T-helper 17 cell (primary cell): ENCODE measurements at places on chromosomes 11 and 22.

DNA sequence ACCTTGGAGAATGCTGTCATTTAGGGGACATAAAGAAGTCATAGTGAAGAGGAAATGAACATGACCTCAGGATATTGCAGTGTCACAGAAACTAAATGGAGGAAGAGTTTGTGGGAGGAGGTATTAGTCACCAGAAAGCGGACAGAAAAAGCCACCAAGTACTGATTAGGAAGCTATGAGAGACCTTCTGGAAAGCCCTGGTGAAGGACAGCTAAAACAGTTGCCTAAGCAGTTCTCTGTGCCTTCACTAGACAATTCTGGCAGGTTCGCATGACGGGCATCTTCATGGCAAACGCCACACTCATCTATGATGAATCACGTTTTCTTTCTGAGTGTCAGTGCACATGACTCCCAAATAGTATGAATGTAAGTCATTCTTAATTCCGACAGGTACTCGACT lies 325.8 kb downstream of the C11orf87 start:
- no peaks in the 10 kb centered on the region for H3K4me1 ChIP-seq
- no peak overlapping the region for H3K27ac ChIP-seq

DNA sequence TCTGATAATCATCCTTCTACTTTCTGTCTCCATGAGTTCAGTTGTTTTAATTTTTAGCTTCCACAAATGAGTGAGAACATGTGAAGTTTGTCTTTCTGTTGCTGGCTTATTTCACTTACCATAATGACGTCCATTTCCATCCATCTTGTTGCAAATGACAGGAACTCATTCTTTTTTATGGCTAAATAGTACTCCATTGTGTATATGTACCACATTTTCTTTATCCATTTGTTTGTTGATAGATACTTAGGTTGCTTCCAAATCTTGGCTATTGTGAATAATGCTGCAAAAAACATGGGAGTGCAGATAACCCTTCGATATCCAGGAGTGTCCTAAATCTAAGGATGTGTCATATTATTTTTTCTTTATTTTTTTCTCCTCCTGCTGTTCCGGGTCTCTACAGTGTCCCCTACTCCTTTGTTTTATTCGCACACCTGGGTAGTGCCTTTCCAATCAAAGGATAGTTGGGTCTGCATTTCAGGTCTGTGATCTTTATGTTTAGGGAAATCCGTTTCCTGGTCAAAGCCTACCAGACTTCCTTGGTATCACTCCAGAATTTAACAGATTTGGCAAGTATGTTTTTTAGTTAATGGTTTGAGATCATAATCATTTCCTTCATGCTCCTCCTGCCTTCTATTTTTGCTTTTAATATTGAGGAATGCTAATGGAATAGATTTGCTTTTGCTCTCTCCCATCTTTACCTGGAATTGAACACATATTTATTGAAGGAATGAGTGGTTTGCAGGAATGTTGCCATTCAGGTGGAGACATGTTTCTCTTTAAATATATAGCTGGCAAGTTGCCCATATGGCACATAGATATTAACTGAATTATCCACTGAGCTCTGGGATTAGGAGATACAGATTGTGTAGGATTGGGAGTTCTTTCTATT lies 53.7 kb downstream of the ARHGEF12 start:
- H3K4me3 ChIP-seq = no peak overlapping the region
- no peak overlapping the region for H3K27ac ChIP-seq
- DNase-seq = no peak
- no peaks in the 10 kb centered on the region for H3K36me3 ChIP-seq

DNA sequence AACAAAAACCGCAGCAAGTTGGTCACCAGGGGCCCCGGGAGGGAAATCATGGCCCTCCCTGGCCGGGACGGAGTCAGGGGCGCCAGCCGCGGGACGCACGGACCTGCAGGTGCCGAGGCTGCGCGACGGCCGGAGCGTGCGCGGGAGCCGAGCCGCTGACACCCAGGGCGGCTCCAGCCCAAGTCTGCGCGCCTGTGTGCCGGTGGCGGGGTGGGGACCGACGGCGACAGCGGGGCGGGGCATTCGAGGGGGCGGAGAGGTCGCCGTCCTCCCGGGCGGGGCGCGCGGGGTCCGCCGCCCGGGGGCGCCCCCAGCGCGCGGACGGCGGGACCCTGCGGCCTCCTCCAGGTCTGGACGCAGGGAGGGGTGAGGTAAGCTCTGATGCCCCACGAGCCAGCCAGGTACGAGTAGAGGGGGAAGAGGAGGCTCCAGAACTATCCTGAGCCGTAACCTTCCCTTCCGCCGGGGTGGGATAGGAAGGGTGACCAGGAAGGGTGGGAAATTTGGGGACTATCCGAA lies at the start of gene ESAM:
ESAM (minus strand) TSS at position 186 of the 519 bp plus-strand sequence; CDS start at position 50, 136 bp downstream.
- peaks cover 21% of the 10 kb centered on the region for H3K4me1 ChIP-seq
- H3K36me3 ChIP-seq = no peaks in the 10 kb centered on the region
- DNase-seq = peak; percentile 64
- H3K27me3 ChIP-seq = peaks cover 37% of the 10 kb centered on the region

GRCh38 chr11:74726547-74727182 lies 4.6 kb downstream of the CHRDL2 start:
- H3K4me3 ChIP-seq = no peak overlapping the region
- H3K27me3 ChIP-seq = peaks cover 56% of the 10 kb centered on the region
- peaks cover 16% of the 10 kb centered on the region for H3K4me1 ChIP-seq

GRCh38 chr11:111417766-111418435 lies 38.8 kb upstream of the POU2AF1 start:
- H3K36me3 ChIP-seq = peaks cover under 1% of the 10 kb centered on the region
- peaks cover 18% of the 10 kb centered on the region for H3K4me1 ChIP-seq
- H3K27me3 ChIP-seq = peaks cover 12% of the 10 kb centered on the region
- DNase-seq = no peak

DNA sequence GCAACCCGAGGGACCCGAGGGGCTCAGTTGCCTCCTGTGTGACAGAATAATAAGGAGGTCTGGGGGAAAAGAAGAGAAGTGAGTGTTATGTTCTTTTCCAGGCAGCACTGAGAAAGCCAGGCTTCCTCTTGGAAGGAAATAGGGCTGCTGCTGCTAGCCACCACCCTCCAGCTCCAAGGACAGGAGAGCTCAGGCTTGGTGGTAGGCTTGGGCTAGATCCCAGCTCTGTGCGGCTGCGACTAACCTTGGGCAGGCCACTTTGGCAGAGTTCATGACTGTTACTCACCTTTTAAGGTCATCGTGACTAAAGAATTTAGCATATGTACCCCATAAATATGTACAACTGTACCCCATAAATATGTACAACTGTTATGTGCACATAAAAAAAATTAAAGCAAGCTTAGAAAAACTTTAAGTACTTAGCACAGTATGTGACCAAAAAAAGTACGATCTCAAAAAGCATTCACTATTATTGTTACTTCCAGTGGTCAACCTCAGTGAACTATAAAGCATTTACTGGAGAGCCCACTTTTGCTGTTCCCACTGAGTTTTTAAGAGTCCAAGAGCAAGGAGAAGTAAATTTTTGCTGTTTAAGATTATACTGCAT lies 124.7 kb upstream of the POU2AF2 start:
- H3K4me1 ChIP-seq = no peaks in the 10 kb centered on the region
- no peak overlapping the region for H3K27ac ChIP-seq
- no peaks in the 10 kb centered on the region for H3K36me3 ChIP-seq

DNA sequence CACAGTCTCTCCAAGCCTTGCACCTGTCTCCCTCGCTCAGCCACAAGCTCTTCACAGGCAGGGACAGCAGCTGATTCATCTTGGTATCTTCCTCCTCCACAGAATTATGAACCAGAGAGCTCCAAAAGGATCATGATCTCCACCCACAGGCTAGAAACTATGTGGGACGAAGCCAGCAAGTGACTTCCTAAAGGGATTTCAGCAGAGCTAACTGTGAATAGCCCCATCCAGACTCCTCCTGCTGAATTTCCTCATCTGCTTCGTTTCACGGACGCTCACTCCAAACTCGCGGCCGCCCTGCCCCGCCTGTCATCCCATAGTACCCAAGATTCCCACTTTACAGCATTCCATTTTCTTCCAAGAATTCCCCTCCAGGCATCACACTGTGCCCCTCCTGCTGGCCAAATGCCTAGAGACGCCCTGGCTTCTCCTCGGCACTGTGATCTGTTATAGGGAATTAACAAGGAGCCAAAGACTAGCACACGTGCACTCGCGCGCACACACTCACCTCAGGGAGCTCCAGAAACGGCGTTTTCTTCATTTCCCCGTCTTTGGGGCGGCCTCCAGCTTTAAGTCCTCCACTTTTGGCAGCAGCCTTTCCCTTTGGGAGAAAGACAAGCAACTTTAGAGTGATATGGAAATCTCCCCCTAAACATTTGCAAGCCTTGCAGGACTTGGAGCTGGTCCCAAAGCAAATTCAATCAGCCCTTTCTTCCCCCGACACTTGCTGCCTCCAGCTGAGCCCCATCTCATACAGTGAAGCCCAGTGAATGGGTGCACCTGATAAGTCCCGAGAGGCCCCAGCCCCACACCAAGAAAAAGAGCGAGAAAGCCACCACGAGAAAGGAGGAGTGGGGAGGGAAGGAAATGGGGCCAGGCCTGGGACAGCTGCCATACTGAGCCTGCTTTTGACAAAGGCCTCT lies 35.5 kb downstream of the SPATA19 start:
- H3K36me3 ChIP-seq = peaks cover 2% of the 10 kb centered on the region
- no peak overlapping the region for H3K4me3 ChIP-seq
- no peaks in the 10 kb centered on the region for H3K4me1 ChIP-seq
- peaks cover 10% of the 10 kb centered on the region for H3K27me3 ChIP-seq

- H3K27me3 ChIP-seq = peaks cover 27% of the 10 kb centered on the region
- no peaks in the 10 kb centered on the region for H3K4me1 ChIP-seq
- no peaks in the 10 kb centered on the region for H3K36me3 ChIP-seq
- H3K27ac ChIP-seq = no peak overlapping the region
Measured at GRCh38 chr11:69164824-69165223, 9.1 kb downstream of the SMIM38 start.

DNA sequence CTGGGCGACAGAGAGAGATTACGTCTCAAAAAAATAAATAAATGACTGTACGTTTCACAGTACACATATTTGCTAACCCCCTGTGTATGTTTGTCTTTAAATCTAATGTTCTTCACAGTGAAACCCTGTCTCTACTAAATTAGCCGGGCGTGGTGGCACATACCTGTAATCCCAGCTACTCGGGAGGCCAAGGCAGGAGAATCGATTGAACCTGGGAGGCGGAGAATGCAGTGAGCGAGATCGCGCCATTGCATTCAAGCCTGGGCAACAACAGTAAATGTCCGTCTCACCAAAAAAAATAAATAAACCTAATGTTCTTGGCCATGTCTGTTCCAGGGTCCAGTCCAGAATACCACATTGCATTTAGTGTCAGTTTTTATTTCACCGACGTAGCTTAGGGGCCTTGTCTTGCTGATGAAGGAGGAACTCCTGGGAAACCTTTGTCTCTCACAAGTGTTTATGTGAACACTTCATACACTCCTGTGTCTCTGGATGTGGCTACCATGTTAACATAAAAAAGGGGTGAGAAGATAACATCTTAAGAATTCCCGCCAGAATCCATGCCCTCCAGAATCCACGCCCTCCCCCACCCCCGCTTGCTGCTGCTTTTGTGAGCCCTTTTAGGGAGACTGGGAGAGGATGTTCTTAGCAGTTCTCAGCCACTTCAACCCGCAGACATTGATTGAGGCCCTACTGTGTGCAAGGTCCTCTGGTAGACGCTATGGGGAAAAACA lies 5.0 kb upstream of the SERHL2 start:
- peaks cover 18% of the 10 kb centered on the region for H3K4me1 ChIP-seq
- H3K36me3 ChIP-seq = no peaks in the 10 kb centered on the region
- H3K4me3 ChIP-seq = no peak overlapping the region
- H3K27me3 ChIP-seq = no peaks in the 10 kb centered on the region
- no peak overlapping the region for H3K27ac ChIP-seq

GRCh38 chr22:43830931-43831560 lies 18.9 kb upstream of the EFCAB6 start:
- H3K27me3 ChIP-seq = peaks cover 38% of the 10 kb centered on the region
- H3K36me3 ChIP-seq = peaks cover 2% of the 10 kb centered on the region
- no peak for DNase-seq
- no peak overlapping the region for H3K4me3 ChIP-seq
- H3K4me1 ChIP-seq = no peaks in the 10 kb centered on the region

DNA sequence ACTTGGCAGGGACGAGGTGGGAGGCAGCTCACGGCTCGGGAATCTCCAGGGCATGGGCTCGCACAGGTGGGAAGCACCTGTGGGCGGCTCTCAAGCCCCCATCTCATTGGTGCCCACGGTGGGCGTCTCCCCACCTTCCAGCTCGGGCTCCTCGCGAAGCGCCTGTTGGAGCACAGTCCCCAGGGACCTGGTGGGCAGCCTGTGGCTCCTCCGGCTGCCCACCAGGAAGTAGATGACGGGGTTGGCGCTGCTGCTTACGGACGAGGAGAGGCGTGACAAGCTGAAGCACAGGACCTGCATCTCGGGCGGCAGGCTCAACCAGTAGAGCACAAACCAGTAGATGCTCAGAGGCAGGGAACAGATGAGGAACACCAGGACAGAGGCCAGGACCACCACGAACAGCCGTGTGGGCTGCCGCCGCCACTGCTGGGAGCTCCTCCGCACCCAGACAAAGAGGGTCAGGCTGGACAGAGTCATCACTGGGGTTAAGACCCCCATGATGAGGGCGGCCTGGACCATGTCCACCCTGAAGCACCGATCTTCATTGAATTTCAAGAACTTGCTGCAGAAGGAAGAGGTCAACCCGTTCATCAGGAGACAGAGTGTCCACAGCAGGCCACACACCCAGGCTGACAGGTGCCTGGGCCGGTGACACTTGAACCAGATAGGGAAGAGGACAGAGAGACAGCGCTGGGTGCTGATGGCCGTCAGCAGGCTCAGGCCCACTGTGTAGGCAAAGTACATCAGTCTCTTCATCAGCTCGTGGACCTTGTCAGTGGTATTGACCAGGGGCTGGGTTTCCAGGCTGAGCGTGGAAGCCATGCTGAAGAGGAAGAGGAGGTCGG lies 633 bp downstream of the MRGPRD start:
- no peak overlapping the region for H3K27ac ChIP-seq
- no peak overlapping the region for H3K4me3 ChIP-seq
- no peaks in the 10 kb centered on the region for H3K36me3 ChIP-seq
- peaks cover 15% of the 10 kb centered on the region for H3K27me3 ChIP-seq

GRCh38 chr11:126663749-126664592 lies 308.5 kb downstream of the ST3GAL4 start:
- H3K4me1 ChIP-seq = peaks cover 2% of the 10 kb centered on the region
- no peaks in the 10 kb centered on the region for H3K36me3 ChIP-seq
- H3K4me3 ChIP-seq = no peak overlapping the region
- no peak overlapping the region for H3K27ac ChIP-seq
- peaks cover 13% of the 10 kb centered on the region for H3K27me3 ChIP-seq

GRCh38 chr11:120662071-120662676 lies 150.6 kb downstream of the GRIK4 start:
- H3K27me3 ChIP-seq = peaks cover 57% of the 10 kb centered on the region
- no peaks in the 10 kb centered on the region for H3K4me1 ChIP-seq
- no peak for DNase-seq
- no peak overlapping the region for H3K27ac ChIP-seq
- H3K4me3 ChIP-seq = no peak overlapping the region

DNA sequence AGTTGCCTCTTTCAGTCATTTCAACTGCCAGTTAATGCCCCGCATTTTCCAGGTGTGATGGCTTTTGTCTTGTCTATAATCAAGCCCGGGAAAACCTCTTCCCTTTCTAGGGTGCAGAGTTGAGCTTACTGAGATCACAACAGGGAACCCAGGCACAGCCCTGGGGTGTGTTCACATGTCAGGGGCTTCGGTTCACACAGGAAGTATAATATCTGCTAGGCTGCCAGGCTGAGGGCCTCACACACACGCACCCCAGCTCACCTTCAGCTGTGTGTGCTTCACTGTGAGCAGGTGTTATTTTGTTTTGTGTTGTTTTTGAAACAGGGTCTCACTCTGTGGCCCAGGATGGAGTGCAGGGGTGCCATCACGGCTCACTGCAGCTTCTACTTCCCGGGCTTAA lies 9.7 kb upstream of the SOX10 start:
- H3K4me1 ChIP-seq = peaks cover 6% of the 10 kb centered on the region
- peaks cover 3% of the 10 kb centered on the region for H3K36me3 ChIP-seq
- H3K4me3 ChIP-seq = no peak overlapping the region
- H3K27me3 ChIP-seq = no peaks in the 10 kb centered on the region
- DNase-seq = no peak
- no peak overlapping the region for H3K27ac ChIP-seq
